ENCODE measurements at places on chromosomes 4 and X.

GRCh38 chr4:153684182-153684970 lies at the start of gene TLR2:
TSS of gene TLR2 (plus strand) at chr4:153684280. CDS start at chr4:153702908, 18,628 bp downstream.
- peak; percentile 17 for DNase-seq

DNA sequence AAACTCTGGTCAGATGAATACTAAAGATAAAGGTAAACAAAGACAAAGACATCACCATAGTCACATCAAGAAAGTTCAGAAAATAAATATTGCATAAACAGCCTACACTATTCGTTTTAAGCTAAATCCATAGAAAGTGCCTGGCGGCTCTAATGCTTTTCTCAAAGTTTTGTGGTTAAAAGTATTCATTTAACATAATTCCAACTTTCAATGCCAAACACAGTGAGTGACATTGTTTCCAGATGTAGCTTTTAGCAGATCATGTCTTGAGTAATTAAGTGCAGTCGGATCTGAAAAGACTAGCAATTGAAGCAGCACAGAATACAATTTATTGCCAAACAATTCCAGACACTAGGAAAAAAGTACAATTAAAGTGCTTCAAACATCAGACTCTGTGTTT lies 287.1 kb upstream of the ADGRL3 start:
- DNase-seq, result no peak

GRCh38 chr4:114349543-114350175 lies 248.9 kb upstream of the UGT8 start:
- no peak for DNase-seq

- no peak for DNase-seq
These were observed 129.2 kb downstream of the FAM53A start for GRCh38 chr4:1554876-1555265.

DNA sequence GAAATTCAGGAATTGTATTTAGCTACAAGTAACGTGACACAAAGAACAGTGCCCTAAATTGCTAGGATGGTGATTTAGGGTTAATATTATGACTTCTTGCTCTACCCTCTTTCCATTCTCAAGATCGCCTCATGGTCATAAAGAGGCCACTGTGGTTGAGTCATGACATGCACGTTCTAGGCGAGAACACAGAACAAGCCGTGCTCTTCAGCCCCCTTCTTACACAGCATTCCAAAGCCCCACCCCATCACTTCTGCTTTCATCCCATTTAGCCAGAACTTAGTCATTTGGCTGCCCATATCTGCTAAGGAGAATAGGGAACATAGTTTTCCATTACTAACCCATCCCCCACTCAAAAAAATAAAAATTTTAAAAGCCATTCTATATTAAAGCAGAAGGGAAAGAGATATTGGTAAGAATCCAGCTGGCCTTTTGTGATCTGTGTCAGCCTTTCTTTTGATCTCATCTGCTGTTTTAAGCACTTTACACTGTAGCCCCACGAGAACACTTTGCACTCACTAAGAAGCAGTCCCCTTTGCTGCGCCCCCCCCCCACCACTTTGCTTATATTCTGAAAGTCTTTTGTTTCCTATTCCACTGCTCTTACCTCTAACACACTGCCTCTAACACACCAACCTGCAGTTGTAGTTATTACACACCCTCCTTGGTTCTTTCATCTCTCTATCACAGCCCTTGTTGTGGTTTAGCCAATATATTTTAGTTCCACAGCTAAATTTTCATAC lies 28.4 kb downstream of the NPNT start:
- DNase-seq, result no peak

- DNase-seq, result no peak
These were observed 203.4 kb downstream of the MAML3 start for GRCh38 chr4:139950568-139950967.

GRCh38 chr4:41532882-41533281 lies 5.1 kb upstream of the LIMCH1 start:
- no peak for DNase-seq

All from stimulated activated CD8-positive, alpha-beta memory T cell treated with anti-CD3 and anti-CD28 coated beads, Interleukin-7, amount 100 ng/mL, for 1 hour (primary cell).